NCI-H1417 (cell line): ENCODE measurements at places on chromosomes 7 and 10.

DNA sequence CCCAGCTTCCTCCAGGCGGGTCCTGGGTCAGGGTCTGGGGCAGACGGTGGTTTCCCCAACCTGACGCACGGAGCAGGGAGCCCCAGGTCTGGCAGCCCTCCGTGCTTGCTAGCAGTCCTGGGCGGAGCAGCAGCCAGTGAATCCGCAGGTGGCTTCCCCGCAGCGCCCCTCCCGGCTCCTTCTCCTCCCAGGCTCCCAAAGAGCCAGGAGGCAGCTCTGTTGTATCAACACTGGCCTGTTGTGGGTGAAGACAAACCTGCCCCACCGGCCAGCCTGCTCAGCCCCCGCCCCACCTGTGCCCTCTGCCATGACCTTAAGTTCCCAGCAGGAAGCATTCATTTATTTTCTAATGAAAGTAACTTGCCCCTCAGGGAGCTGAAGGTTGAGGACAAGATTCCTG is 24.0 kb upstream of the TMEM213 start:
- no peak for DNase-seq

- peak; percentile 91 for DNase-seq
Measured at GRCh38 chr7:14761510-14762296, 140.8 kb downstream of the DGKB start.

DNA sequence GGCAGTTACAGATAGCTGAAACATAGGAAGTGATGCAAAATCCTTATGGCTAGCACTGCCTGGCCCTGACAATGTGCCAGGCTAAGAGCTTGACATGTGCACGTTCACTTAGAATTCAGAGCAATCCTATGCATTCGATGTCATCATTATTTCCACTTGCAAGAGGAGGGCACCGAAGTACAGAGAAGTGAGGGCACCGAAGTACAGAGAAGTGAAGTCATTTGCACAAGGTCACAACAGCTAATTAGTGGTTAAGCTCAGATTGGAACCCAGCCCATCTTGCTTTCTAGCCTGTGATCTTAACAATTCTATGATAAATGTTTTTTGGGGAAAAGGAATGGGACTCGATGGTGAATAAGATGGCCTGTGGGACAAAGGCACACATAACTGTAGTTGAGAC is 73.4 kb downstream of the ARHGAP22 start:
- no peak for DNase-seq

- DNase-seq, result no peak
Measured at GRCh38 chr7:130781346-130781745, 47.3 kb upstream of the KLF14 start.

DNA sequence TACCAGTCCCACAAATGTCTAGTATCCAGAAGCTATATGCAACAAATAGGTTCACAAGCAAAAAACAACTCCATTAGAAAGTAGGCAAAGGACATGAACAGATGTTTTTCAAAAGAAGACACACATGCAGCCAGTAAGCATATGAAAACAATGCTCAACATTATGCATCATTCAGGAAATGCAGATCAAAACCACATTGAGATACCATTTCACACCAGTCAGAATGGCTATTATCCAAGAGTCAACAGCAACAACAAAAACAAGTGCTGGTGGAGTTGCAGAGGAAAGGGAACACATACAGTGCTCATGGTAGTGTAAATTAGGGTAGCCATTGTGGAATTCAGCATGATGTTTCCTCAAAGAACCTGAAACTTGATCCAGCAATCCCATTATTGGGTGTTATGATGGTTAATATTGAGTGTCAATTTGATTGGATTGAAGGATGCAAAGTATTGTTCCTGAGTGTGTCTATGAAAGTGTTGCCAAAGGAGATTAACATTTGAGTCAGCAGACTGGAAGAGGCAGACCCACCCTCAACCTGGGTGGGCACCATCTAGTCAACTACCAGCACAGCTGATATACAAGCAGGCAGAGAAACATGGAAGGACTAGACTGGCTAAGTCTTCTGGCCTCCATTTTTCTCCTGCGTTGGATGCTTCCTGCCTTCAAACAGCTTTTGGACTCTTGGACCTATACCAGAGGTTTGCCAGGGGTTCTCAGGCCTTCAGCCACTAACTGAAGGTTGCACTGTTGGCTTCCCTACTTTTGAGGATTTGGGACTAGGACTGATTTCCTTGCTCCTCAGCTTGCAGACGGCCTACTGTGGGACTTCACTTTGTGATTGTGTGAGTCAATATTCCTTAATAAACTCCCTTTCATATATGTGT is 218.4 kb upstream of the SEMA3D start:
- no peak for DNase-seq

DNA sequence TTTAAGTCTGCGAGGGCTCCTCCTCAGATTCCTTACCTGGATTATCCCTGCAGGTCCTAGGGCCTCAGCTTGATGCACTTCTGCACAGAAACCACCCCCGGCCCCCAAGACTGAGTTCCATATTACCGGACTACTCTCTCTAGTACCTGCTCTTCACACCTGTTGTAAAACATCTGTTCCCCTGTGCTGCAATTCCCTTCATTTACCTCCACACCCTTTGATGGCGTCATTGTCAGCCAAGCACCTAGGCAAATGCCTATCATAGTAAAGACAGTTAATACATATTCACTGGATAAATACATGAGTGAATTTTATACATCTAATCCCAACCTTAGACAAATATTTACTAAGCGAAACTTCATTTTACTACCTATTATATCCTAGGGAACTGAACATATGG is 275.5 kb downstream of the PLXDC2 start:
- no peak for DNase-seq

DNA sequence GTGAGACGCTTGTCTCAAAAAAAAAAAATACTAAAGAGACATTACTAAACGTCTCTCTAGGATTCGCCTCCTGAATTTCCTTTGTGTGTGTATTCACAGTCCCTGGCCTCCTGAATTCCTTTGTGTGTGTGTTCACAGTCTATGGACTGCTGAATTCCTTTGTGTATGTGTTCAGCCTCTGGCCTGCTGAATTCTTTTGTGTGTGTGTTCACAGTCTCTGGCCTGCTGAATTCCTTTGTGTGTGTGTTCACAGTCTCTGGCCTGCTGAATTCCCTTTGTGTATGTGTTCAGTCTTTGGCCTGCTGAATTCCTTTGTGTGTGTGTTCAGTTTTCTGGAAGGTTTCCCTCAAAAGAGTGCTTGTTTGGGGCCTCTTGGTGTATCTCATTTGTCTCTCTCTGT is 8.2 kb downstream of the BMS1 start:
- DNase-seq, result no peak

- peak; percentile 61 for DNase-seq
Measured at GRCh38 chr10:30639946-30640786, 10.6 kb upstream of the LYZL2 start.

GRCh38 chr10:102119417-102120141 is 589 bp downstream of the LDB1 start:
- peak; percentile 54 for DNase-seq

DNA sequence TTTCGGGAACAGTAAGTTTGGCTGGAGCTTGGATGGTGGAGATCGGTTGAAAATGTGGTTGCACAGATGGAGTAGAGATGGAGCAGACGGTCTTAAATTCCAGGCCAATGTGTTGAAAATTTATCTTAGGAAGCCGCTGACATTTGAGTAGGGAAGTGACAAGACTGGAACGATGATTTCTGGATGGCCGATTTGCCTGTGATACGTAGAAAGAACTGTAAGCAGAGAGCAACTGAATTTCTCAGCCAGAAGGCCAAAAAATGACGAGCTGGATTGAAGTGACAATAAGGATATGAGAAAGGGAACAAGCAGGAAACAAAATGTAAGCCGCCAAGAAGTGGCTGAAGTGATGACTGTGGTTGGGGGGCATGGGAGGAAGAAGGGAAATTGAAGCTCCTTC is 687 bp upstream of the ARMC3 start:
- no peak for DNase-seq

- no peak for DNase-seq
Measured at GRCh38 chr10:71497763-71498326, 101.1 kb downstream of the CDH23 start.

GRCh38 chr10:61163403-61163802 is 219.4 kb upstream of the RHOBTB1 start:
- no peak for DNase-seq

DNA sequence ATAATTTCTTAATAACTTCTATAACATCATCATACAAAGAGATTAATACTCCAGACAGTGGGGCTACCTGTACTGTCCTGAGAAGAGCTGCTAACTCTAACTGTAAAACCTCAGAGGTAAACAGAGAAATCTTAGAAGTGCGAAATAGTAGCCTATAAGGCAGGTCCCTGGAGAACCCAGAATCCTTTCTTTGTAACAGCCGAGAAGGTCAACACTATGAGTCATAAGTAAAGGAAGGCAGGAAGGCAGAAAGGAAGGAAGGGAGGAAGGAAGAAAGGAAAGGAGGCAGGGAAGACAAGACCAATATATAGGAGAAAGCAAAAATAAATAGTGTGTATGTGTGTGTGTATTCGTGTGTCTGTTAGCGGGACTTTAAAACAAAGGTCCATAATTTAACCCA is 540.6 kb downstream of the ZWINT start:
- no peak for DNase-seq

GRCh38 chr10:121084016-121084674 is 233.0 kb downstream of the WDR11 start:
- DNase-seq, result no peak

DNA sequence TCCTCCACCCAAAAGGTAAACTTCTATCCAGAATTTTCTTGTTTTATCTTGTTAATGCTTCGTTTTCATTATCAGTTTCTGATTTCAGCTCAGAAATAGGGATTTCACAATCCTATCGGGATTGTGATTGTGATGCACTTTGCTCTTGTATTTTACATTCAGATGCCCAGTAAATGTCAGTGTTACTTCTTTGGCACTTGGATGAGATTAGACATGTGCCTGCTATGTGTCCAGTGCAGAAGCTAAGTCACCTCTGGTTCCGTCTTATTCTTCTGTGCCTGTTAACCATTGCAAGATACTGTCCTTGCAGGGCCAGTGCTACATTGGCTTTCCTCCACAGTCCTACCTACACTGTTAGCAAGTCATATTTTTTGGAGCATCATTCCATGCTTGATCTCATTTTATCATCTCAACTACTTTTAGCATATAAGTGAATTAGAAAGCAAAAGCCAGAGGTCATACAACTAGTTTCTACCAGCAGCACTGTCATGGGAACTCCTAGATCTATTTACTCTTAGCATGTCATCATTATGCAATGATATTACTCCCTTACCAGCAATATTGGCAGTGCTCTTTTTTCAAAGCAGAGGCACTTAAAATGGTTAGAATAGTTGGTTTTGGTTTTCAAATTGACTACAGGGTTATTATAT is 26.7 kb downstream of the ZNF277 start:
- DNase-seq, result no peak

- DNase-seq, result no peak
Measured at GRCh38 chr7:74013539-74014272, 14.3 kb upstream of the ELN start.

GRCh38 chr10:76393875-76394706 is 962.7 kb downstream of the LRMDA start:
- DNase-seq, result no peak

GRCh38 chr10:49204119-49204518 is 15.9 kb upstream of the TMEM273 start:
- no peak for DNase-seq

GRCh38 chr7:119545118-119545517 is 727.9 kb upstream of the KCND2 start:
- DNase-seq, result peak; percentile 15

- DNase-seq, result no peak
Measured at GRCh38 chr10:113576852-113577251, 24.0 kb downstream of the HABP2 start.

GRCh38 chr10:101772895-101773761 is 2.8 kb downstream of the FGF8 start:
- DNase-seq, result no peak

DNA sequence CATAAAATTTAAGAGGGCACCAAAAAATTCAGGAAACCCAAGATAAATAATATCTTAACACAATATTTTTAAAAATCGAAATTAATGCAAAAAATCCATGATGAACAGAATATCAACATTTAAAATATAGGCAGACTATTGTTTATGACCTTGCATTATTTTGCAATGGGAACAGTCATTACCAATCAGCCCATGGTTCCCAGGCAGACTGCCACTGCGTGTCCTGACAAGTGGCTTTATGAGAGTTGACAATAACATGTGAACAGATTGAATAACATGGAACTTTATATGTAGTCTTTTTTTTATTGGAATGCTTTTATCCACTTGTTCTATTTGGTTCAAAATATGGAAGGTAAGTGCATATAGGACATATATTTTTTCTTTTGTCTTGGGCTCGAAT is 3.1 kb upstream of the AVPI1 start:
- no peak for DNase-seq

DNA sequence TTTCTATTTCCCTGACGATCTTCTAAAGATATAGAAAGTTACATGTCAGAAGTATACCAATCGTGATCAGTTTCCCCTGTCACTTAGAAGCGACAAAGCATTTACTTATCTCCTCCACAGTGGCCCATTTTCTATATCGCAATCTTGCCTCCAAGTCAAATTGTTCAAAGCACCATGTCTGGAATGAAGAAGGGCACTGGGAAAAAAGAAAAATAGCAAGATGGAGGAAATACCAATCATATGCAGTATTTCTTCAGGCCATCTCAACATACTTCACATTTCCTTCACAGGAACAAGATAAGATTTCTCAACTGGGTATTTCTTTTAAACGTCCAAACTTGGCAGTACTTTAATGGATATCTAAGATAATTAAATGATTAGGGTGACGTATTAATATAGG is 63.3 kb upstream of the IL6 start:
- no peak for DNase-seq

- no peak for DNase-seq
Measured at GRCh38 chr7:5824297-5824610, 42.8 kb upstream of the RNF216 start.

DNA sequence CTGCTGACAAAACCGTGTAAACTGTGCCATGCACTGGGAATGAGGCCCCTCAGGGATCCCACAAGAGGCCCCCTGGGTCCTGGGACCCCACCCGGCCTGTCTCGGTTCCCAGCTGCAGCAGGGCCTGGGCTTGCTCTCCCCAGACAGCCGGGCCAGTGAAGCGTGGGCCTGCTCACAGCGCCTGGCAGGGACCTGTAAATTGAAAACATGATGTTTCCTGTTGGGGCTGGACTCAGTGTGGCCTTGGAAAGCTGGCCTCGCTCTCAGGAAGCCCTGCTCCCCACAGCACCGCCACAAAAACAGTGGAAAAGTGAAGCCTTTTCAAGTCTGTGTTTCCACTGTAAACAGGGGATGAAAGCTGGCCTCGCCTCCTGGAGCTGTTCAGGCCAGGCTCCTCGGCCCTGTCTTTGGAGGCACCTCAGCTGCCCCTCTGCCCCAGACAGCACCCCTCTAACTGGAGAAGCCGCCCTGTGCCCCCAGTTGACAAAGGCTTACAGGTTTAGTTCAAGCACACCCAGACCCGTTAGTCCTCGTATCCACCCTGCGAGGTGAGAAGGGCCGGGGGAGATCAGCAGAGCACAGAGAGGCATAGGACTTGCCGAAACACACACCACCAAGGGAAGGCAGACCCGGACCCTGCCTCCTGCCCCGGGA is 108.3 kb downstream of the ZMIZ1 start:
- DNase-seq, result no peak

GRCh38 chr7:76283254-76284159 is 19.0 kb upstream of the HSPB1 start:
- DNase-seq, result no peak

- no peak for DNase-seq
Measured at GRCh38 chr7:151936207-151936606, 20.0 kb upstream of the GALNTL5 start.
